ENCODE measurements at places on chromosomes 3 and 15. TPM values are rescaled to one million over a fixed set of nuclear protein-coding genes. Genes with fewer than 3 reads are reported as not detected.

- no peak overlapping the region for H3K4me3 ChIP-seq
- H3K27me3 ChIP-seq, result no peaks in the 10 kb centered on the region
- peaks cover 13% of the 10 kb centered on the region for H3K4me1 ChIP-seq
- DNase-seq, result no peak
- no peaks in the 10 kb centered on the region for H3K36me3 ChIP-seq
Observed at GRCh38 chr3:107589454-107589853, 66.7 kb downstream of the BBX start.

- H3K36me3 ChIP-seq, result no peaks in the 10 kb centered on the region
- H3K4me3 ChIP-seq, result no peak overlapping the region
- peak; percentile 47 for DNase-seq
- H3K4me1 ChIP-seq, result no peaks in the 10 kb centered on the region
Observed at GRCh38 chr15:71443538-71443937, 328.3 kb downstream of the THSD4 start.

DNA sequence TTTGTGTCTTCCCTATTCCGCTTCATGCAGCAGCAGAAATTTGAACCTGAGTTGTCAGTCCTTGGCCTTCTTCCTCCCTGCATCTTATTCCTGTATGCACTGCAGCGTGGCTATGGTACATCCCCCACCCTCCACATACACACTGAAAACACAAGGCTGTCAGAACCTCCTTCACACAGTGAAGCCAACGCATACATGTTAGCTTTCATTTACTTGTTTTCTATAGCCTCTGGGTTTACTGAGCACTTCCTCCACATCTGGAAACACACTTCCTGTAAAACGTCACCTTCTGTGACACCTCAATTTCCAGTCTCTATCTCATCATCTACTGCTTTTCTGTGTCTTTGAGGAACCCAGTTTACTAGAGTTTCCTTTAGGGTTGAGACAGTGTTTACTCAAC, 47.0 kb downstream of the SUSD5 start:
- H3K27me3 ChIP-seq, result peaks cover 1% of the 10 kb centered on the region
- H3K27ac ChIP-seq, result peak overlapping the region; percentile 52
- DNase-seq, result peak; percentile 27
- no peak overlapping the region for H3K4me3 ChIP-seq
- H3K4me1 ChIP-seq, result peaks cover 9% of the 10 kb centered on the region
- H3K36me3 ChIP-seq, result peaks cover 4% of the 10 kb centered on the region

DNA sequence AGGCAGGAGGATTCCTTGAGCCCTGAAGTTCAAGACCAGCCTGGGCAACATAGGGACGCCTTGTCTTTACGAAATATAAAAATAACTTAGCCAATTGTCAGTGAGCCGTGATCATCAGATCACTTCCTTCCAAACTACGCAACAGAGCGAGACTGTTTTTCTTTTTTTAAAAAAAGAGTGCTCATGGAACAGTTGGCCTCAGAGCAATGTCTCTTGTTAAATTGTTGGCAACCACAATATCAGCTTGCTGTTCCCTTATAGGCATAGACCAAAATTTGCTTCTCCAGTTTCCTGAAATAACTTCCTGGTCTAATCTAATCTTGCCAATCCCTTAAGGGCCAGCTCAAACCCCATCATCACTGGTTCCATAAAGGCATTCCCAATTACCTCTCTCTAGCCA, 93.3 kb upstream of the SLC4A7 start:
- no peaks in the 10 kb centered on the region for H3K36me3 ChIP-seq
- no peaks in the 10 kb centered on the region for H3K4me1 ChIP-seq
- H3K4me3 ChIP-seq, result no peak overlapping the region
- DNase-seq, result no peak
- no peak overlapping the region for H3K27ac ChIP-seq

GRCh38 chr15:87746333-87746732, 510.2 kb downstream of the NTRK3 start:
- H3K27me3 ChIP-seq, result peaks cover 1% of the 10 kb centered on the region
- no peaks in the 10 kb centered on the region for H3K36me3 ChIP-seq

- H3K27me3 ChIP-seq, result peaks cover 12% of the 10 kb centered on the region
- H3K27ac ChIP-seq, result no peak overlapping the region
- no peak overlapping the region for H3K4me3 ChIP-seq
Observed at GRCh38 chr3:46399557-46399956, 7.3 kb downstream of the CCR5AS start.

DNA sequence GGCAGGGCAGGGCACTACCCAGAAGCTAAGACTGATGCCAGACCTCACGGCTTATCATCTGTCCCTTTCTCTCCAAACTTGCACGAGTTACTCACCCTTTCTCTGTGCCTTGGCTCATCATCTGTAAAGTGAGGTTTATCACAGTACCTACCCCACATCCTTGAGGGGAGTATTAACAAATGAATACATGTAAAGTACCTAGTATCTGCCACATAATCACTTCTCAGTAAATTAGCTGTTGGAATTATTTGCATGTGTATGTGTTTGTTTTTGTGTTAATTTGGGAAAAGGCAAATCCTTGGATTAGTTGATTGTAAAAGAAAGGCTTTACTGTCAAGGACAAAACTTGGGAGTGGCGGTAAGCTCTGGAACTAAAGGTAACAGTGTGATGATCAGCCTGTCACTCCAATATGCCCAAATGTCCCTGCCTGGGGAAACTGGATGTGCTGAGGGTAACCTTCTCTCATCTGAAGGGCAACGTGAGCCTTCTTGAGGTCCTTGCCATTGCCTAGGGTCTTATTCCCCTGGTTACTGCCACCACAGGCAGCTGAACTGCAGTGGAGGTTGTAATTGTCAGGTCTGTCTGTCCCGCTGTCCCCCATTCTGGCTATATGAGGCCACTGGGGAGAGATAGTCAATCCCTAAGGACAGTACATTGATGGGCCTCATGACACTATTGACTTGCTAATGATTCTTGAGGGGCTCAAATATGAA, 269.4 kb downstream of the CLSTN2 start:
- no peak for DNase-seq

- no peaks in the 10 kb centered on the region for H3K4me1 ChIP-seq
- H3K36me3 ChIP-seq, result no peaks in the 10 kb centered on the region
- H3K27ac ChIP-seq, result no peak overlapping the region
- DNase-seq, result no peak
- no peaks in the 10 kb centered on the region for H3K27me3 ChIP-seq
Observed at GRCh38 chr3:175916191-175916934, 1057.2 kb downstream of the NAALADL2 start.

DNA sequence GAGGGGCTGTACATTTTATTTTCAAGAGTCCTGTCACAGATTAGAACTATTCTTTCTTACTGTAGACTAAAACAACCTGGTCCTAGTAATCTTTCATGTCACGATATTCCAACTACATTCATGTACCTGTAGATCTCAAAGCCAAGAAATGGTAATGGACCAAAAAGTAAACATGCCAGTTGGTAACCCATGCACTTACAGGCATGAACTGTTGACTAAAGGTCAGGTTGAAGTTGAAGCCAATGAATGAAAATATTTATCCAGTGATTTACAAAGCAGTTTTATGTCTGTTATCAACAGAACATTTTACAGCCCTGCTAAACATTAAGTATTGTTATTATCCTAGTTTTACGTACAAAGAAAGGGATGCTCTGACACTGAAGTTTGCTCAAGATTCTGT, 25.3 kb downstream of the LRRC57 start:
- H3K4me3 ChIP-seq, result no peak overlapping the region
- no peaks in the 10 kb centered on the region for H3K27me3 ChIP-seq
- H3K27ac ChIP-seq, result no peak overlapping the region
- peaks cover 13% of the 10 kb centered on the region for H3K36me3 ChIP-seq
- no peaks in the 10 kb centered on the region for H3K4me1 ChIP-seq

MKRN2OS gene
- not detected for total RNA-seq

KBTBD13 gene
- not detected for total RNA-seq

IL16 gene
- total RNA-seq, result 242 TPM

LYSMD2 gene
- 23.6 TPM for total RNA-seq

Data from activated CD4-positive, alpha-beta T cell treated with anti-CD3 and anti-CD28 coated beads, Interleukin-2, amount 10 ng/mL, durations not matched to agents 7 days and 5 days (primary cell).